Caudate nucleus (tissue), 63 donors: ENCODE measurements at places on chromosomes 1 and 21.

- DNase-seq, result no peak
Observed at GRCh38 chr1:35565742-35566133, 7.4 kb upstream of the TFAP2E start.

DNA sequence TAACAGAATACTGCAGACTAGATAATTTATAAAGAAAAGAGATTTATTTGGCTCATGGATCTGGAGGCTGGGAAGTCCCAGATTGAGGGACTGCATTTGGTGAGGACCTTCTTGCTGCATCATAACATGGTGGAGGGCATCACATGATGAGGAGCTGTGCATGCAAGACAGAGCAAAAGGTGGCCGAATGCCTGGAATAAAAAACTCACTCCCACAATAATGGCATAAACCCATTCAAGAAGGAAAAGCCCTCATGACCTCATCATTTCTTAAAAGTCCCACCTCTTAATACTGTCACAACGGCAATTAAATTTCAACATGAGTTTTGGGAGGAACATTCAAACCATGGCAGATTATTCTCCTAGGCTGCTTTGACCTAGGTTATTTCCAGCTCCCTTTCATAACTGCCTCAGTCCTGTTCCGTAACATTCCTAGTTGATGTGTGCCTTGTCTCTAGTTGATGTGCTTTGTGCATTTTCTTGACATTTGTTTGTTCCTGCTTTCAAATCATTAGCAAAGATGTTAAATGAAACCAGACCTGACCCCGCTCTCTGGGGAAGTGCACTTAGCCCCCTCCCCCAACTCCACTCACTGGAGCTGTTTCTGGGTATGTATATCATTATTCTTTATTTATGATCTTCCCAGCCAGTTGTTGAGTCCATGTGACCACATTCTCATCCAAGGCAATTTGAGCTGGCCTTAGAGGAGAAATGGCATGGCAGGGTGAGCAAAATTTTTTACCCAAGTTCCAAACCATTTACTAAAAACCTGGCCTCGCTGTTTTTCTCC is 148.5 kb downstream of the GDAP2 start:
- no peak for DNase-seq

GRCh38 chr21:41975391-41976272 is 21.8 kb upstream of the C2CD2 start:
- no peak for DNase-seq

DNA sequence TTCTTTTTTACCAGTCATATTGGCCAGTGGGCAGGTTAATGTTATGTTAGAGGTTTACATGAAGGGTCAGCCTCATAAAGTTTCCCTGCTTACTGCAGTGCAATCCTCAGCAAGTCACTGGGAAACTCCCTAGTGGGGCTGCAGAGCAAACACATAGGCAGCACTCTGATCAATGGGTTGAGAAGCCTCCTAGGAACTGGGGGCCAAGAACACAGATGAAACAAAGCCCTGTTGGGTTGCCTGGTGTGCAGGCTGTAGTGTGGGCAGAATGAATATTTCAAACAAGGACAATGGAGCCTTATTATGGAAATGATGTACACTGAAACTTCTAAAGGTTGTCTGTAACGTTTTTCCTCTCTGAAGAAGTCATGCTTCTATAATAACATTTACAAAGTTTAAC is 431.6 kb upstream of the PTBP2 start:
- no peak for DNase-seq

- DNase-seq, result no peak
Observed at GRCh38 chr1:233183226-233184020, 112.1 kb downstream of the PCNX2 start.

- no peak for DNase-seq
Observed at GRCh38 chr21:16389643-16390042, 659.9 kb downstream of the USP25 start.

GRCh38 chr1:234214911-234215892 is 158.1 kb upstream of the COA6 start:
- no peak for DNase-seq

DNA sequence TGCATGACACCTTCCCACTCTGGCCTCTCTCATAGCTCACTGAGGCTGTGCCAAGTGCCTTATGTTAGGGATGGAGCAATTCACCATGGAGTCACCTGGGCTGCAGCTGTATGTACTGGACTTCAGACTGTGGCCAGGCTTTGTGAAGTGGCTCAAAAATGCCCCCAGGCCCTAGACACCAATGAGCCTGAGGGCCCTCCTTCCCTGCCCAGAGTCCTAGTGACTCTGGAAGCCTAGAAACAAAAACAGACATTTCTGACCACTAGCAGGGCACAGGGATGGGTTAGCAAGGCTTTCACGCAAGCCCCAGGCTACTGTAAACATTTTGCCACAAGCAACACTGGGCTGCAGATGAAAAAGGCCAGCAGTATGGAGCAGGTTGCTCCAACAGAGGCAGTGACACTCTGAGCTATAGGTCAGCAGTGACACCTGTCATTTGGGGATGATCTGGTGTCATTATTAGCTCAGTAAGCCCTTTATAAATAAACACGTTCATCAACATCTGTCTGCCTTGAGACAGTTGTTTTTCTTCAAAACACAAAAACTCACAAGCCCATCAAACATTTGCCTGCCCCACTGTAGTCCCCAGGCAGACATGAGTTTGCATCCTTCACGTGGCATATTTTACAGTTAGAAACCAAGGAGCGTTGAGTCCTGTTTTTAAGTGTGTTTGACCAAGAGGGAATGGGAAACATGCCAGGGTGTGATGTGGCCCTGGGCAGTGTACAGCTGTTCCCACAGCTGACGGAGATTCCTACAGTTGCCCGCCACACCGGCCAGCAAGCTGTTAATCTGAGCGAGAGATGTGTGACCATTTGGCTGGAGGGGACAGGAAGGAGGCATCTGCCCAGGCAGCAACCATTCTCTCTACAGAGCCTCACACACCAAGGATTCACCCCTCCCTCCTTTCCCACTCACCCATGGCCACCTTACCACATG is 66.8 kb downstream of the KCNN3 start:
- no peak for DNase-seq

GRCh38 chr1:217063172-217063908 is 340.1 kb upstream of the ESRRG start:
- no peak for DNase-seq

GRCh38 chr1:64758233-64758632 is 13.4 kb downstream of the RAVER2 start:
- DNase-seq, result no peak

GRCh38 chr21:35491114-35491513 is 442.0 kb upstream of the RUNX1 start:
- no peak for DNase-seq
